ENCODE measurements at places on chromosomes 4 and X.

GRCh38 chr4:56958111-56958517, 19.3 kb downstream of the NOA1 start:
- DNase-seq, result peak; percentile 79

- no peak for DNase-seq
Observed at GRCh38 chr4:152843481-152844090, 63.8 kb downstream of the ARFIP1 start.

- DNase-seq, result no peak
Observed at GRCh38 chr4:76233967-76234678, 17.4 kb upstream of the FAM47E start.

DNA sequence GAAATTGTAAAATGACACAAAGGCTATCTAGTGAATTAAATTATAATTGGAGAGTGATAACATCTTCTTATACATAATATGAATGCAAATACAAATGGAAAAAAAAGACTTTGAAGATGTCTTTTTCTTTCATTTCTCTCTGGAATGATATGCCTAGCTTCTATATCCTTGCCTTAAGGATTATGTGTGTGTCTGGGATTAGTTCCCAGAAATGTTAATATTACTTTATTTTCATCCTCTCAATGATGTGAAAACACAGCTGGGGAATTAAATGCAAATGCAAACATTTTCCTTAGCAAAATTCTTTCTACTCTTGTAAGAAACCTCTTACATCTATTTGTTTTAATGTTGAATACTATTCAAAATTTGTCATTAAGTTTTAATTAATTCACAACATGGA, 441.9 kb downstream of the FSTL5 start:
- DNase-seq, result no peak

- DNase-seq, result no peak
Observed at GRCh38 chr4:52876069-52876468, 14.0 kb downstream of the RASL11B start.

GRCh38 chr4:101708293-101709039, 82.1 kb upstream of the BANK1 start:
- no peak for DNase-seq

DNA sequence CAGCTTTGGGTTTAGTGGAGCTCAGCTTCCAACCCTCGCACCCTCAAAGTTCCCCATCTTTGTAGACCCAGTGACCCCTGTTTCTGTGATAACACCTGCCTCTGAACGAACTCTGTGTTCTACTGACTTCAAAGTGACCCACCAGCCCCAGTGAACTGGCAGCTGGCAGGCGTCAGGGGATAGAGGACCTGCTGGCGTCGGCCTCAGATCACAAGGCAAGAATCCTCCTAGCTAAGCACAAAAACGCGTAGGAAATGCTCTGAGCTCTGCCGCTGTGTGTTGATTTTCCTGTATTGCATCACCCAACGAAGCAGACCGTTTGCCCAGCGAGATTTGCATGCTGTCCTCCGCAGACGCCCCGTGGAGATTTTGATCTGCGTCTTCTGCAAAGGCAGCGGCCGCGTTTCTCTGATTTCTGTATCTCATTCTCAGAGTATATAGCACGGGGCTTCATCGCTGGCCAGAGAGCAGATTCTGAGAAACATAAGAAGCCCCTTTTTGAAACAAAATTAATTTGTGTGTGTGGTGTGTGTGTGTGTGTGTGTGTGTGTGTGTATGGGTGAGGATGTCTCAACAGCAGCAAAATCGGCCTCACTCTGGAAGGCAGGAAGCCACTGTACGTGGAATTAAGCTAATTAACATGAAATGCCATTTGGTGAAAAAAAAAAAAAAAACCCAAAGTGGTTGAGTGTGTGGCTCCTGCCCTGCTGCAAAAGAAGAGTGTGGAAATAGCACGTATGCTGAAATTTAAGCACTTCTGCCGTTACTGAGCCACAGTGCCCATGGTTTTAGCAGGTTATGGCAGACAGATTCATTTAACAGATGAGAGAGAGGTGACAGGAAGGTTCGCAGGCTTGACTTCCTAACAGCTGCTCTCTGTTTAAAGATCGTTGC, 29.2 kb upstream of the ASMTL start:
- peak; percentile 81 for DNase-seq

DNA sequence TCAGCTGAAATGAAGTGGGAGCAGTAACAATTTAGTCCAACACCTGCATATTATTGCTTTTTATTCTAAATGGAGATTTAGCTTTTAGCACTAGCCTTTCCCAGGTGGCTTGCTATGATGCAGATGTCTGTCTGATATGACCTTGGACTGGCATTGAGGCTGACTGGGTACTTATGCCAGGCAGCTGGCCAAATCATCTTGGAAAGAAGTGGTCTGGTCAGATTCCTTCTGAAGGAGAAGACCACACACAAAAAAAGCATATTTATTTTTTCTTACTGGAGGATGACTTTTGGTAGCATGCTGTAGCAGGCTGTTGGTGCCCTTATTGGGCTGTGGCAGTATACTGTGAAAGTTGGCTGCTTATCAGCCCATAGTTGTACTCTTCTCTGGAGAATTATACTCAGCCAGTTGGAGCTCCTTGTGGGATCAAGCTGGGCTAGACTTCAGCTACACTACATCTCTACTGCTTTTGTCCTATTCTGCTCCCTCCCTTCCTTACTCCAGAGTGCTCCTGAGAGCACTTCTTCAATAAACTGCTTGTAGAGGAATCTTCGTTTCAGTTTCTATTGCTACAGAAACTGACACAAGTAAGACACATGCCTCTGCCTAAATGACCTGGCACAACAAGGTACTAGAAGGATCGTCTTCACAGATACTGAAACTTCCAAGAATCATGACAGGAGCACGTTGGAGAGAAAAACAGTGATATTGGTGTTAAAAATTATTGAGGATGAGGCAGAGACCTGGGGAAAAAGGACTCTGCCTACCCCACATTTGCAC, 196.8 kb upstream of the RPS6KA3 start:
- DNase-seq, result no peak
